ENCODE measurements at places on chromosomes 2 and 18. TPM values are rescaled to one million over a fixed set of nuclear protein-coding genes. Genes with fewer than 3 reads are reported as not detected.

The ATP6V1C2 gene
- 157 TPM for total RNA-seq

The SERPINB13 gene
- total RNA-seq = 34.2 TPM

The SLC19A3 gene
- total RNA-seq = 2.1 TPM

The FEV gene
- total RNA-seq = not detected

The RTP5 gene
- total RNA-seq = not detected

The TAF4B gene
- total RNA-seq = 12.5 TPM

The RFX8 gene
- total RNA-seq = not detected

The INPP5D gene
- total RNA-seq = 8.6 TPM

The OSR1 gene
- 14.8 TPM for total RNA-seq

The ALLC gene
- total RNA-seq = not detected

The RAB17 gene
- total RNA-seq = 2.0 TPM

The LYPD1 gene
- 0.32 TPM for total RNA-seq

The ANKRD29 gene
- 4.4 TPM for total RNA-seq

The LRP2 gene
- total RNA-seq = 0.05 TPM

The UBE2E3 gene
- total RNA-seq = 60.9 TPM

The LYG2 gene
- total RNA-seq = not detected

The AUP1 gene
- 94.0 TPM for total RNA-seq

The MRPL44 gene
- 27.5 TPM for total RNA-seq

The CFAP210 gene
- not detected for total RNA-seq

The LRPPRC gene
- total RNA-seq = 51.2 TPM

The KCNIP3 gene
- 14.9 TPM for total RNA-seq

The LANCL1 gene
- 42.9 TPM for total RNA-seq

The LDLRAD4 gene
- 2.7 TPM for total RNA-seq

The DYNAP gene
- total RNA-seq = not detected

The SNORC gene
- total RNA-seq = 27.2 TPM

The CELF4 gene
- total RNA-seq = 0.59 TPM

The COLEC11 gene
- not detected for total RNA-seq

The FASTKD2 gene
- total RNA-seq = 25.4 TPM

The NBAS gene
- 39.0 TPM for total RNA-seq

The OTOS gene
- total RNA-seq = not detected

The FOSL2 gene
- 334 TPM for total RNA-seq

The C2orf66 gene
- total RNA-seq = 0.13 TPM

The ACKR3 gene
- total RNA-seq = 11.8 TPM

The TET3 gene
- total RNA-seq = 53.7 TPM

The FBXO15 gene
- total RNA-seq = not detected

The LRRFIP1 gene
- 73.6 TPM for total RNA-seq

The FBLN7 gene
- 3.6 TPM for total RNA-seq

The GCG gene
- total RNA-seq = not detected

The PARD6G gene
- total RNA-seq = 107 TPM

The CRYGD gene
- not detected for total RNA-seq

The CBLN2 gene
- not detected for total RNA-seq

The ASB3 gene
- total RNA-seq = 21.1 TPM

The KIF5C gene
- total RNA-seq = 1.9 TPM
